ENCODE measurements at places on chromosomes 11 and 22.

- no peak for DNase-seq
These were observed 126.4 kb downstream of the KCNQ1OT1 start for GRCh38 chr11:2573240-2574042.

- DNase-seq, result no peak
These were observed 66.2 kb upstream of the SEZ6L start for GRCh38 chr22:26103023-26103422.

DNA sequence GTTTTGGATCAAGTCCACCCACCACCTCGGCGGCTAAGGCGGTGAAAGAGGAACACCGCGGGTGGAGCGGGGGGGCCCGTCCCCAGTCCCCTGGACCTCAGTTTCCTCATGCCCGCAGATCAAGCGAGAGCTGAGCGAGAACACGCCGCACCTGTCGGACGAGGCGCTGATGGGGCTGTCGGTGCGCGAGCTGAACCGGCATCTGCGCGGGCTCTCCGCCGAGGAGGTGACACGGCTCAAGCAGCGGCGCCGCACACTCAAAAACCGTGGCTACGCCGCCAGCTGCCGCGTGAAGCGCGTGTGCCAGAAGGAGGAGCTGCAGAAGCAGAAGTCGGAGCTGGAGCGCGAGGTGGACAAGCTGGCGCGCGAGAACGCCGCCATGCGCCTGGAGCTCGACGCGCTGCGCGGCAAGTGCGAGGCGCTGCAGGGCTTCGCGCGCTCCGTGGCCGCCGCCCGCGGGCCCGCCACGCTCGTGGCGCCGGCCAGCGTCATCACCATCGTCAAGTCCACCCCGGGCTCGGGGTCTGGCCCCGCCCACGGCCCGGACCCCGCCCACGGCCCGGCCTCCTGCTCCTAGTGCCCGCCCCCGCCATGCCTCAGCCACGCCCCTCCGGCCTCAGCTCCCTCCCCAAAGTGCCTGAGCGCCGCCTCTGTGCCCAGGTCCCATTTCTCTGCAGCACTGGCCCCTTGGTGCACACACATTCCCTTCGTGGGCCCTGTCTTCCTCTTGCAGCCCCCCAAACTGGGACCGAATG is 12.7 kb downstream of the MAFF start:
- no peak for DNase-seq

- no peak for DNase-seq
These were observed 19.8 kb upstream of the FJX1 start for GRCh38 chr11:35598254-35599125.

GRCh38 chr11:10323793-10324170 is 18.9 kb downstream of the ADM start:
- DNase-seq, result no peak

DNA sequence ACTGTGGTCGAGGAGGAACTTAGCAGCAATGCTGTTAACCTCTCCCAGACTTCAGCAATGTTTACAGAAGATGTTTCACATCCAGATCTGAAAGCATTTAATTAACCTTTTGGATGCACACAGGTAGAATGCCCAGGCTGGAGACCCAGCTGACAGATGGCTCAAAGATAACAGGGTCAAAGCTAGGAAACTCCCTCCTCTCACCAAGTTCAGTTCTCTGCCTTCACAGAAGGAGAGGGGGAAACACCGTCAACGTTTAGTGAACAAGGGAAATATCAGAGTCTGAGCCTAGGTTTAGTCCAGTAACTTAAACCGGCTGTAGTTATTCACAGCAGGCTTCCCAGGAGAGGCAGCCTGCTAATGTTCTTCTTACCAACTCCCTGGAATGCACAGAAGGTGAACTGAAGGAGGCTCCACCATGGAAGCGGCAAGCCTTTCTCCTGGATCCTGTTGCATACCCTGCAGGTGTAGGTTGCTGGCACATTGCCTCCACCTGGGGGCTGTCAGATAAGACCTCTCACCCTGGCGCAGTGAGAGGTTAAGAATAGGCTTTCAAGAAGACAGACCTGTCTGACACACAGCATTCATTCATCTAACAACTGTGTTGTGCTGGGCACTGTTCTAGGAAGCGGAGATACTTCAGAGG is 23.5 kb upstream of the ANKK1 start:
- no peak for DNase-seq

DNA sequence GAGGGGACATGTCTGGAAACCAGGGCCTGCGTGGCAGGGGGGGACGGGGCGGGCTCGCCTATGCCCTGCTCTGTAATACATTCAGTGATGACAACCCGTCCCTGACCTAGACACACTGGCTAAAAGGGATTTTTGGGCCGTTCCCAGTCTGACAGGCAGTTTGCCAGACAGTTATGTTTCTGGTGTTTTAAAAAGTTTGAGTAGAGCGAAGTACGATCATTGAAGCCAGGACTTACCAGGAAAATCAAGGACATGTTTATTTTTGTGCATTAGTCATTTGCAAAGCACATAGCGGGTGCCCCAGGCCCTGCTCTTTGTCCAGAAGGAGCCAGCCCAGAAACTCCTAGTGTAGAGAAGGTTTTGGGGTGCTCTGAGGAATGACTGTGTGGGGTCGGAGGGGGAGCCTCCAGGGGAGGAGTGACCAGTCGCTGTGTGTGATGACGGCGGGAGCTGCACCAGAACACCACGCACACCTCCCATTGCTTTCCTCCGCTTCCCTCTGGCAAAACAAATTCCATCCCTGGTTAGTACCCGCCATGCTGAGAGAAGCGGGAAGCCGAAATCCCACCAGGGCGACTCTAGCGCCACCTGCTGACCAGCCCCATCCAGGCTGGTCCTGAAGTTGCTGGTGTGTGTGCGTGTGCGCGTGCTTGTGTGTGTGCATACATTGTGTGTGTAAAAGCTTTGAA is 50.8 kb downstream of the FBLN1 start:
- peak; percentile 83 for DNase-seq

DNA sequence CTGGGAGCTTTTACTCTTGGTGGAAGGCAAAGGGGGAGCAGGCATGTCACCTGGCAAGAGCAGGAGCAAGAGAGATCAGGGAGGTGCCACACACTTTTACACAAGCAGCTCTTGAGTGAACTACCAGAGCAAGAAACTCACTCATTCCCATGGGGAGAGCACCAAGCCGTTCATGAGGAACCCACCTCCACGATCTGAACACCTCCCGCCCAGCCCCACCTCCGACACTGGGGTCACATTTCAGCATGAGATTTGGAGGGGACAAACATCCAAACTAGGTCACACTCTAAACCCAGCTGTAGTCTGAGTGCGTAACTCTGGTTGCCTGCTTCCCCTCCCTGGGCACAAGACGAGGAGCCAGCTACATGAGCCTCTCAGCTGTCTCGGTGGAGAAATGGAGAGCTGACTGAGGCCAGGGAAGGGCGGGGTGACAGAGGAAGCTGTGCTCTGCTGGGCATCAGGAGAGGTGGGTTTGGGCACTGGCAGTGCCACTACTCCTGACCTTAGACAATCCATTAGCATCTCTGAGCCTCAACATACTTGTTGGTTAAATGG is 134.6 kb downstream of the PKNOX2 start:
- DNase-seq, result no peak

Measured in A549 (cell line).